Left colon (tissue), 2 donors: ENCODE measurements at places on chromosomes 13 and 19. TPM values are rescaled to one million over a fixed set of nuclear protein-coding genes. Genes with fewer than 3 reads are reported as not detected.

Gene KLK8
- total RNA-seq: not detected

Gene WDR88
- not detected for total RNA-seq

Gene PINLYP
- total RNA-seq: 1.6 TPM

Gene CEACAM21
- not detected for total RNA-seq

Gene SLC10A2
- total RNA-seq: 0.09 TPM

Gene ZSCAN5A
- total RNA-seq: 19.6 TPM

Gene SIRT2
- 32.9 TPM for total RNA-seq

Gene CLDND2
- 1.7 TPM for total RNA-seq

Gene IGFL2
- not detected for total RNA-seq

Gene SMAD9
- total RNA-seq: 13.0 TPM

Gene HTR2A
- not detected for total RNA-seq

Gene SHISA7
- total RNA-seq: not detected

Gene CTU1
- total RNA-seq: 4.6 TPM

Gene C19orf67
- 0.42 TPM for total RNA-seq

Gene ANKLE1
- 0.67 TPM for total RNA-seq
